NB4 (cell line): ENCODE measurements at places on chromosomes 16 and 17.

DNA sequence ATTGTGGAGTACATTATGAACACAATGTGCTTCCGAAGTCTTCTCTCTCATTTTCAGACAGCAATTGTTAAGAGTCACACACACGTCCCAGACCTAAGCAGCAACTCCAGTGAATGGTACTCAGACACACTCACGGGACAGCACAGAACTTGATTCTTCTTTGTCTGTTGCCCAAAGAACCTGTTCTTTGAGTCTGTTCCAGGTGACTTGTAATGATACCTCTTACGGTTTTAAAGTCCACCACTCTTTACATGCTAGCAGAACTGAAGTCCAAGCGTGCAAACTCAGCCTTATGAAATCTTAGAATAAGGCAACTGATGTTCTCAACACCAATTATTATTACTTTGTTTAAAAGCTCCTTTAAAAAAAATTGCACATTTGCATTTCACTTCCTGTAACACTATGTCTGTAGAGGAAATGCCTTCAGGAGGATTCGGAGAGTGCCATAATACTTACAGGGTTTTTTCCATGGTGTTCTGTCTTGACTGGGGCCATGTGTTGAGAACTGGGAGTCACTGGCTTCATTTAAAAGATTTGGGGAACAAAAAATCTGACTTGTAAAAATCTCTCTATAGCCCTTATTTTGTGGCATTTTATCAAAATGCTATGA, 48.1 kb downstream of the MARF1 start:
- no peak for DNase-seq

DNA sequence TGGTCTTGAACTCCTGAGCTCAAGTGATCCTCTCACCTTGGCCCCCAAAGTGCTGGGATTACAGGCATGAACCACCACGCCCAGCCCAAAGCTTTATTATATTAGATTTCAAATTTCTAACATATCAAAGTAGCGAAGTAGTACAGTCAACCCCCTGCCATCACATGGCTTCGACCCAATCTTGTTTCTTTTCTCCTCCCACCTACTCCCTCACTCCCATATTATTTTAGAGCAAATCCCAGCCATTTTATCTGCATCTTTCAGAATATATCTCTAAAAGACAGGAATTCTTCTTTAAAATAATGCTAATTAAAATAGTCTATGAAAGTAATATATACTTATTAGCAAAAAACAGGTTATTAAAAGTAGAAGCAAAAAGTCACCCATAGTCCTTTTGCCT, 893 bp downstream of the IGSF6 start:
- no peak for DNase-seq

- no peak for DNase-seq
Observed at GRCh38 chr17:58327363-58328194, 1.0 kb downstream of the TSPOAP1 start.

DNA sequence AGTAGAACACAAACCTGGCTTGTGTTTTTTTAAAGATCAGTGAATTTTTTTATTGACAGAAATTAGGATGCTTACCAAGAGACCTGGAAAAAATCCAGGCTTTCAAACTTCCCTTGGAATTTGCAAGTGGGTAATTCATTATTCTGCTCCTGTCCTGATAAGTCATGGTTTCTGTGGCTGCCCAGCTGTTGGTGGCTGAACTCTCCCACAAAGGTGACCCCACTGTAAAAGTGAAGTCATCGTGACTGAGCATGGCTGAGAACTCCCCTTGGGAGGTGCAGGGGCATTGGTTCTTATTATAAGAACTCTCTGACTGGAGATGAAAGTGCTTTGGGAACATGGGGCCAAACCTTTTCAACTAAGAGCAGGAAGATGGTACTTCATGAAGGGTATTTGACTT, 46.6 kb upstream of the TANC2 start:
- DNase-seq, result peak; percentile 20

DNA sequence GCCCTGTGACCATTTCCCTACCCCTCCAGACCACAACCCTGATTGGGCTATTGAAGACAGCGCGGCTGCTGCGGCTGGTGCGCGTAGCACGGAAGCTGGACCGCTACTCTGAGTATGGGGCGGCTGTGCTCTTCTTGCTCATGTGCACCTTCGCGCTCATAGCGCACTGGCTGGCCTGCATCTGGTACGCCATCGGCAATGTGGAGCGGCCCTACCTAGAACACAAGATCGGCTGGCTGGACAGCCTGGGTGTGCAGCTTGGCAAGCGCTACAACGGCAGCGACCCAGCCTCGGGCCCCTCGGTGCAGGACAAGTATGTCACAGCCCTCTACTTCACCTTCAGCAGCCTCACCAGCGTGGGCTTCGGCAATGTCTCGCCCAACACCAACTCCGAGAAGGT, 12.5 kb downstream of the KCNH6 start:
- no peak for DNase-seq
